ENCODE measurements at places on chromosomes 1 and 21. TPM values are rescaled to one million over a fixed set of nuclear protein-coding genes. Genes with fewer than 3 reads are reported as not detected.

Gene OPTC
- not detected for total RNA-seq

Gene ATPAF1
- total RNA-seq = 106 TPM

Gene HRNR
- total RNA-seq = not detected

DNA sequence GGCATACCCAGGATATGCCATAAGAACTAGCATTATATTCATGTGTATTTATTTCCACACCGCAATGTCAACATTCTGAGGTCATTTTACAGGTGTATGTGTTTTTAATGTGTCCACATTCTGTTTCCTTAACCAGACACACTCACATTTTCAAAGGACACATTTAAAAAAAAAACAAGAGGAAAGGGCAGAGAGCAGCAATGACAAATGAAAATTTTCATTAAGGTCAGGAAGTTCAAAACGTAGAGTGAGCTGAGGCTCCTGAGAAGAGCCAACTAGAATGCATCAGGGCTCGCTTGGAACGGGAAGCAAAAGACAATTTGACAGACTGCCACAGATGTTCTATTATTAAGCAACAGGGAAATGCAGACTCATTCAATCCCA lies 4.8 kb upstream of the GNPAT start:
- no peak for DNase-seq

- DNase-seq = no peak
Measured at GRCh38 chr1:233607252-233608119, 6.4 kb upstream of the KCNK1 start.

GRCh38 chr1:217048104-217048707 lies 325.0 kb upstream of the ESRRG start:
- no peak for DNase-seq

DNA sequence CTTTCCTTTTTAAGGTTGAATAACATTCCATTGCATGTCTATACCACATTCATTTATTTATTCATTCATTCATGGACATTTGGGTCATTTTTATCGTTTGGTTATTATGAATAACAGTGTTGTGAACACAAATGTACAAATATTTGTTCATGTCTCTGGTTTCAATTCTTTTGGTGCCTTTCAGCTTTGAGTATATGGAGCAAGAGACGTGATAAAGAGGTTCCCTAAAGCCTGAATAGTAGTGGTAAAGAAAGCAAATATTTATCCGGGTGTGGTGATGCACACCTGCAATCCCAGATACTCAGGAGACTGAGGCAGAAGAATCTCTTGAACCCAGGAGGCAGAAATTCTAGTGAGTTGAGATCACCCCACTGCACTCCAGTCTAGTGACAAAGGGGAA lies 5.3 kb upstream of the RLF start:
- DNase-seq = no peak

GRCh38 chr1:200302192-200302920 lies 107.5 kb downstream of the ZNF281 start:
- no peak for DNase-seq

GRCh38 chr1:182629499-182630096 lies 25.4 kb upstream of the RGS16 start:
- DNase-seq = peak; percentile 42

DNA sequence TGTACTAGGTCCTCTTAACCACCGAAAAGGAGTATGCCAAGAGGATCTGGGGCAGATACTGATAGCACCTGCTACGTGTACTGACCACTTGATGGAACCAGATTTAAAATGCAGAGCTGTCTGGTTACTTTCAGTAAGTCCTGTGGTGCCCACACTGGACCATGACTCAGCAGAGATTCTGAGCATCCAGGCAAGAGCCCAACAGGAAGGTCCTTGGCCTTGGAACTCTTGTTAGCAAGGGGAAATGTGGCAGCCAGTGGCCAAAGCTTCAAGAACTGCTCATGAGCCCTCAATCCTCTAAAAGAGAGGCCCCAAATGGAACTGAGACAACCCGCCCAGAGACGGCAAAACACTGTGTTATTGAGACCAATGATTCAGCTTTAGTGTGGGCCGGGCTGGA lies 4.2 kb upstream of the GJB5 start:
- DNase-seq = no peak

DNA sequence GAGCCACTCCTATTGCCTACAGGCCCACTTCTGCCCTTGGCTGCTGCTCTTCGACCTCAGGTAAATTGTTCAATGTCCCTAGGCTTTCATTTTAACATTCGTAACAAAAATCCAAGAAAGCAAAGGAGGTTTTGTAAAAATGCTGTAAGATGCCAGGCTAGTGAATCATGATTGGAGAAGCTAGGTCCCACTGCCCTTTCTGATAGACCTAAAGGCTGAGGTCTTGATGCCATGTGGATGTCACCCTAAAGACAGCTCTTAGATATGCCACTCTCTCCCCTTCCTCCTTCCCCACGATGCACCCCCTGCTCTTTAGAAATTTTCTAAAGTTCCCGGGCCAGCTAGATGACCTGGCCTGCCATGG lies 9.9 kb upstream of the TMEM39B start:
- DNase-seq = no peak

DNA sequence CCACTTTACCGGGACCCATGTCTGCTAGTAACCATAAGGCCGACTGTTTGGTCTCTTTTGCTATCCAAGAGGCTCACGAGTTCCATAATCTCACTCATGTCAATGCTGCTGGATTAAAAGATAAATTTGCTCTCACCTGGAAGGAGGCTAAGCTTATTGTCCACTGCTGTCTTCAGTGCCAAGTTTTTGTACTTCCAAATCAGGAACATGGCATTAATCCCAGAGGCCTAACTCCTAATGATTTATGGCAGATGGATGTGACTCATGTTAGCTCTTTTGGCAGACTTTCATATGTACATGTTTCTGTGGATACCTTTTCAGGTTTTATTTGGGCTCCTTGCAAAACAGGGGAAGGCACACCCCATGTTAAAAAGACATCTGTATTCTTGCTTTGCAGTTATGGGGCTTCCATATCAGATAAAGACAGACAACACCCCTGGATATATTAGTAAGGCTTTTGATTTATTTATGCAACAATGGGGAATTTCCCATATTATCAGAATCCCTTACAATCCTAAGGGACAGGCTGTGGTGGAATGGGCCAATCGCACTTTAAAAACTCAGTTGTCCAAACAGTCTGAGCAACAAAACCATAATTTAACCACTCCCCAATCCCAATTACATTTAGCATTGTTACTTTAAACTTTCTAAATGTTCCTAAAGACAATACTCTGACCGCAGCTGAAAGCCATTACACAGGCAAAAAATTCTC lies 162.7 kb downstream of the IER5 start:
- DNase-seq = peak; percentile 90

GRCh38 chr1:66476774-66477173 lies 57.2 kb upstream of the SGIP1 start:
- no peak for DNase-seq

GRCh38 chr1:29984862-29985605 lies 738.4 kb downstream of the MATN1 start:
- DNase-seq = no peak

DNA sequence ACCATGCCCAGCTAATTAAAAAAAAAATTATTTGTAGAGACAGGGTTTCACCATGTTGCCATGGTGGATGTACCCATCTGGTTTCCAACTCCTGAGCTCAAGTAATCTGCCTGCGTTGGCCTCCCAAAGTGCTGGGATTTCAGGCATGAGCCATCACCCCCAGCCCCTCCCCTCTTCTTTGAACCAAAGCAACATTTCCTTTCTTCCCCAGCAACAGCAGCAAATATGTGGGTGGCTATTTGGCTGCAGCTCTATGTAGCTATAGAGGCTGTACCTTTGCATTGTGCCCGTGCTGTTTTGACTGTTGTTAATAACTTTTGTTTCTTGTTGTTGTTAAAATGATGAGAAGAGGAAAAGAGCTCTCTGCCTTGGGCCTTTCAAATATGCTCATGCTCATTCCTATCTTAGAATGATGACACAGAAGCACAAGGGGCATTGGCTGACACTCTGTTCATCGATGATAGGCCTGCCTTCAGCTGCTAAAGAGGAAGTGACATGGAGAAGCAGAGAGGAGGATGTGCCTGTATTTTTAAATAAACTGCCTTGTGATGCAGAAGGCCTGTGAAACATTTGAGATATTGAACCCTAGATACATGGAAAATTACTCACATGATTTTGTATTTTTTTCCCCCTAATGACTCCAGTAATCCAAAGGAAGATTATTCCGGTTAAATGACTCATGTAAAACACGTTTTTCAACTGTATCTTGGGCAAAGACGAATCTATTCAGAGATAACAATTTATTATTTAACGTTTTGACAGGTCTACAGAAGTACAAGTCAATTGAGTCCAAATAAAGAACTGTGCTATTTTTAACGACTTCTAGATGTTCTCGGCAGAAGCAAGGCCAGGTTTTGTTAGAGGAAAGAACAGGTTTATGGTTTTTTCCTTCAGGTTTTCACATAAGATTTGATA lies 20.5 kb upstream of the XPR1 start:
- DNase-seq = no peak

GRCh38 chr21:23968722-23969647 lies 1638.3 kb downstream of the MRPL39 start:
- DNase-seq = peak; percentile 47
